Natural killer cell treated with Interleukin-12 subunit alpha and Interleukin-12 subunit beta and Interleukin-15 and Interleukin-18, amount 100 ng/mL, for 72 hours (primary cell): ENCODE measurements at places on chromosomes 12 and 14.

DNA sequence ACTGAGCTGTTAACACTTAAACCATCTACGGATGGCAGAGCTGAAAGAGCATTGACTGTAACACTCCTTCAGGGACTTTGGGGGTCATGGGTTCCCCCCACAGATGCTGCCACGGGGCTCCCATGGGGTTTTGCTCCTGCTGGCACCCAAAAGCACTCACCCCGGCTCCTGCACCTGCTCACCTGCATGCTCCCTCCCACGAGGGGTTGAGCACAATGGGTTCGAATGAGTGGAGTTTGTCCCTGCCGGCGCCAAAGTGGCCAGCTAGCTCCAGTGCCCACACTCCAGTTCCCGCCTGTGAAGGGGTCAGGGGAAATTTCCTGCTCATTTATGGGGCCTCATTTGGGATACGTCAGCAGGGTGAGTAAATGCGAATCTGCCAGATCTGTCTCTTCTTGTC lies 40.7 kb downstream of the TNFAIP2 start:
- DNase-seq, result no peak

DNA sequence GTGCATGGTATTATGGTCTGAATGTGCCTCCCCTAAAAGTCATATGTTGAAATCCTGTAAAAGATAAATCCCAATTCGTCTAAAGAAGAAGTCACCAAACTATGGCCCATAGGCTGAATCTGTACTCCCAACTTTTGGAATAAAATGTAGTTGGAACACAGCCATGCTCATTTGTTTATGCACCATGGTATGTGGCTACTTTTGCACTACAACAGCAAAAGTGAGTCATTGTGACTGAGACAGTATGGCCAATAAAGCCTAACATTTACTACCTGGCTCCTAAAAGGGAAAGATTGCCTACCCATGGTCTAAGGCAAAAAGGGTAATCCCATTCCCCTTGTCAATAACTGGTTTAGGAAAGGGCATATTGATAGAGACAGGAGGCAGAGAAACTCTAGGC lies 101.8 kb downstream of the LRIG3 start:
- no peak for DNase-seq

DNA sequence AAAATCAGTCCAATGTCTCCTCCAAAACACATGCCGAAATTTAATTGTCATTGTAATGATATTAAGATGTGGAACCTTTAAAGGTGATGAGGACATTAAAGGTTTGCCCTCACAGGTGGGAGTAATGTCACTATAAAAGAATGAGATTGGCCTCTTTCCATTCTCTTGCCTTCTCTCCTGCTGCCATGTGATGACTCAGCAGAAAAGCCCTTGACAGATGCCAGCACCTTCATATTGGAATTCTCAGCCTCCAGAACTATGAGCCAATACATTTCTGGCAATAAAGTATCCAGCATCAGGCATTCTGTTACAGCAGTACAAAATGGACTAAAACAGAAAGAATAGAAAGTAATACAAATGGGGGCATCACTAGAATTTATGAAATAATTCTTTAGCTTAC lies 609.7 kb downstream of the SLC16A7 start:
- no peak for DNase-seq

GRCh38 chr12:95796225-95796981 lies 5.8 kb upstream of the NTN4 start:
- no peak for DNase-seq

DNA sequence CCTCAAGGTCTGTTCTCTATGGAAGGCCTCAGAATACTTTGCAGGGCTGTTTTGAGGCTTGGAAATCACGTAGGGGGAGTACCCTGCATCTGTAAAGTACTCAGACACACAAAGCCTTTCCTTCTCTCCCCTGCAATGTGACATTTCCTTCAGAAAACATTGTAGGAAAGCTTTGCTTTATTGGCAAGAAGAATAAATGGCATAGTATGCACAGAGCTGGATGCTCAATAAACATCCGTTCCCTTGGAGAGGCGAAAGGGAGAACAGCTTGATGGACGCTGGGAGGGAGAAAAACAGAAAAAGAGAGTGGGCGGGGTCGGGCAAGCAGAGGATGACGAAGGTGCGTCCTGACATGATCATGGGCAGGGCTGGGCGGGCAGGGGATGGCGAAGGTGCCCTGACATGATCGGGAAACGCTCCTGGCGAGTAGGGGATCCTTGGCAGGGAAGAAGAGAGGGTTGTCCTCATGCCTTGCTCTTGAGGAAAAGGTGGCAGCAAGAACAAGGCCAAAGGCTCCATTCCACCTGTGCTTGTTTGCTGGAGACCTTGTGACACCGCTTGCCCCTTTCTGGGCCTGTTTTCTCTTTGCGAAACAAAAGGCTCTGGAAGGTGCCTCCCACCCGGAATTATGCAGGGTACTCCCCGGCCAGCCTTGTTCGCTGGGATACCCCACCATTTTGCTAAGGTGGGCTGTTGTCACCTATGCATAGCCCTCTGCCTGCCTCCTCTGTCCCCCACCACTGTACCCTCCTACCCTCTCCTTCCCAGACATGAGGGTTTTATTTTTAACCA lies 21.1 kb downstream of the IRF2BPL start:
- DNase-seq, result no peak

DNA sequence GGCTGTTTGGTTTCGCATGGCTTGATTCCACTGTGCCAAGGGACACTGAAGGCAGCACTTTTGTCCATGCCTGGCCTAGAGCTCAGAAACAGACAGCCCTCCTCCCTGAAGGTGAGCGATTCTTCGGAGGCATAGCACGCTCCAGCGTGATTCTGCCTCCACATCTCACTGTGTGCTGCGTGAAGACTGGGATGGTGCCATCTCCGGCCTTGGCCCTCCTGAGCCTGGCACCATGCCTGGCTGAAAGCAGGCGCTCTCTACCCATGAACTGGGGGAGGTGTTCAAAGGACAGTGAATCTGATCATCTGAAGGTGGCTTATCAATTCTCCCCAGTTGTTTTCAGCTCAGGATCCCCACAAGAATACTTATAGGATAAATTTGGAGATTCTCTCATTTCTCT lies 187.4 kb downstream of the TTC7B start:
- DNase-seq, result no peak

GRCh38 chr14:73889376-73889775 lies 2.7 kb downstream of the ZNF410 start:
- no peak for DNase-seq

GRCh38 chr14:33150666-33151428 lies 212.2 kb downstream of the NPAS3 start:
- DNase-seq, result no peak

- DNase-seq, result no peak
Observed at GRCh38 chr12:115430636-115431035, 746.7 kb upstream of the TBX3 start.

- no peak for DNase-seq
Observed at GRCh38 chr14:59829469-59830337, 40.9 kb downstream of the RTN1 start.

GRCh38 chr14:100589071-100589759 lies 2.0 kb upstream of the BEGAIN start:
- DNase-seq, result peak; percentile 42

GRCh38 chr14:26382901-26383685 lies 214.7 kb downstream of the NOVA1 start:
- no peak for DNase-seq

GRCh38 chr14:86442135-86442534 lies 912.2 kb downstream of the FLRT2 start:
- DNase-seq, result no peak

GRCh38 chr14:77554207-77554606 lies 55.6 kb upstream of the ISM2 start:
- no peak for DNase-seq

DNA sequence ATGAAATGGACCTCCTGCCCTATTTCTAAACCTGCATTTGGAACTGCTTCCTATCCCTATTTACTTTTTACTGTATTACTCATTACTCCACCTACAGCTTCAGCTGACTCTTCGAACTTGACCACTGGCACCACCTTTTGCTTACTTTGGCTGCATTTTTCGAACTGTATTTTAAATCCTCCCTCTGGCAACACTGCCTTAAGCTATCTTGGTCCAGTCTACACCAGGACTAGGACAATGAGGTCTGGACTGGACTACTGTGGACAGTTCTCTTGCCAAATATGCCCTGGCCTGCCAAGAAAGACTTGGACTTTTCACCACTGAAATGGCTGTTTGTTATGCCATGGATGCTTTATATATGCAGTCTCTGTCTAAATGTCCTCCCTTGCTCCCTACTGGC lies 328.1 kb downstream of the BTG1 start:
- DNase-seq, result no peak

DNA sequence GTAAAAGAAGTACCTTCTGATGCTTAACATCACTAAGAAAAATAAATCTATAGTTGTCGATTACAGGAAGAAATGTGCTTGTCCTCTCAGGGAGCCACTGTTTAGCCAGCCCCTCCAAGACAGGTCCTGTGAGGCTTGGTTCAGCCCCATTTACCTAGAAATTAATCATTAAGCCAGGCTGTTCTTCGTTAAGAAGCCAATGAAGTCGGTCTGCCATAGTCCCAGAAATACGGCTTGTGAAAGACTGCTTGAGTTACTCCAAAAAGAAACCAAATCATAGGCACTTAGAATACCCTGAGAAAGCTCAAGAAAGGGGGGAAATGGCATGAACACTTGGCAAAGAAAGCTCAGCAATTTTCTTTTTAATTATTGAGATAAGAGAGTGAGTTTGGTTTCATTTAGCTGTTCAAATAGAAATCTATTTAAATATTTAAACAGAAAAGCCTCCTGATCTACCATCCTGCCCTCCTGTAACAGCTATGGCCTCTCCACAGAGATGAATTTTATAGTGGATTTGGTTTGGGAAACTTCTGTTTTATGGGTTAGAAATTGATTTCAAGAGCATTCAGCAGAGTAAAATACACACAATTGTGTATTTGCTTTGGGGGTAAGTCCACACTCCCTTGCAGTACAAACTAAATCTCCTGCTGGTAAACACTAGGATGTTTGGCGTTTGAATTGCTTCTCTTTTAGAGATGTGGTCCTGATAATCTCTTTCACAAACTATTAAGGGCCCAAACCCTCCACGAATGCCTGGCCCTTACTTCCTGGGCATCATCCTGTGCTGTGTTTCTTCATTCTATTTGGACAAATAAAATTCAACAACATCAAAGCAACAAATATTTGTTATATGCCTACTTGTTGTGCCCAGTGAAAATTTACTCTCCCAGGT lies 234.4 kb downstream of the SEC23A start:
- no peak for DNase-seq

- no peak for DNase-seq
Observed at GRCh38 chr14:54622192-54622958, 55.4 kb downstream of the SAMD4A start.

DNA sequence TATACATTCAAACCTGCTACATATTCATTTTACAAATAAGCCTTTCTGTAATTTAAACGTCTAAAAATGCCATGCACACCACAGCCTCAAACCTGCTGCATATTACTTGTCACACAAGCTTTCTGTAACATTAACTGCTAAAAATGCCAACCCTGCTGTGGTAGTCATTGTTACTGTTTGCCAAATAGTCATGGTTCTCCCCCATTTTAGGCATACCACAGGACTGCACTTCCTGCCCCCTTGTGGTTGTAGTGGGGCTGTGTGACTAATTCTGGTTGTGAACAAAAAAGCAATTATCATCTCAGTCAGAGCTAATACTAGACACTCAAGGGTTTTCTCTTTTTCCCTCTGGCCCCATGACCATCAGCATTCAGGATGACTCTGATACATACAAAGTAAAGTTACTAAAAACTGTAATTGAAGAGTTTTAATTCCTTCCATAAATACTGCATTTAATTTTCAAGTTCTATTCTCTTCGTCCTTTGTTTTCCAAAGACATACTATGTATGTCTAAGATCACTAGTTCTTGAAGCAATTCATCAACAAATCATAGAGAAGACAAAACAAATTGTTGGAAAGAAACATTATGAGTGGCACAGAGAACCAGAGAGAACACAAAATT lies 5.7 kb upstream of the SLC35F4 start:
- no peak for DNase-seq

- no peak for DNase-seq
Observed at GRCh38 chr14:79356040-79356439, 855.3 kb downstream of the DIO2 start.

DNA sequence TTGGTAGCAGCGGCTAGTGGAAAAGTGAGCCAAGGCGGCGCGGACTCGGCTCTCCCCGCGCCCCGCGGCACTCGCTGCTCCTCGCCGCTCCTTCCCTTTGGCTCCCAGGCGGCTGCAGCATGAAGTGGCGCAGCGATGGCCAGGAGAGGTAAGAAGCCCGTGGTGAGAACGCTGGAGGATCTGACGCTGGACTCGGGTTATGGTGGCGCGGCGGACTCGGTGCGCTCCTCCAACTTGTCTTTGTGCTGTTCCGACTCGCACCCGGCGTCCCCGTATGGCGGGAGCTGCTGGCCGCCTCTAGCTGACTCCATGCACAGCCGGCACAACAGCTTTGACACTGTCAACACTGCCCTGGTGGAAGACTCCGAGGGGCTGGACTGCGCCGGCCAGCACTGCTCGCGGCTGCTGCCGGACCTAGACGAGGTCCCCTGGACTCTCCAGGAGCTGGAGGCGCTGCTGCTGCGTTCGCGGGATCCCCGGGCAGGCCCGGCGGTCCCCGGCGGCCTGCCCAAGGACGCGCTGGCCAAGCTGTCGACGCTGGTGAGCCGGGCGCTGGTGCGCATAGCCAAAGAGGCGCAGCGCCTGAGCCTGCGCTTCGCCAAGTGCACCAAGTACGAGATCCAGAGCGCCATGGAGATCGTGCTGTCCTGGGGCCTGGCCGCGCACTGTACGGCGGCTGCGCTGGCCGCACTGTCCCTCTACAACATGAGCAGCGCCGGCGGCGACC lies 225.6 kb upstream of the CRY1 start:
- no peak for DNase-seq

GRCh38 chr12:6438345-6438744 lies 6.4 kb upstream of the CD27 start:
- DNase-seq, result no peak

GRCh38 chr12:53474077-53474476 lies 22.2 kb downstream of the PCBP2 start:
- no peak for DNase-seq

DNA sequence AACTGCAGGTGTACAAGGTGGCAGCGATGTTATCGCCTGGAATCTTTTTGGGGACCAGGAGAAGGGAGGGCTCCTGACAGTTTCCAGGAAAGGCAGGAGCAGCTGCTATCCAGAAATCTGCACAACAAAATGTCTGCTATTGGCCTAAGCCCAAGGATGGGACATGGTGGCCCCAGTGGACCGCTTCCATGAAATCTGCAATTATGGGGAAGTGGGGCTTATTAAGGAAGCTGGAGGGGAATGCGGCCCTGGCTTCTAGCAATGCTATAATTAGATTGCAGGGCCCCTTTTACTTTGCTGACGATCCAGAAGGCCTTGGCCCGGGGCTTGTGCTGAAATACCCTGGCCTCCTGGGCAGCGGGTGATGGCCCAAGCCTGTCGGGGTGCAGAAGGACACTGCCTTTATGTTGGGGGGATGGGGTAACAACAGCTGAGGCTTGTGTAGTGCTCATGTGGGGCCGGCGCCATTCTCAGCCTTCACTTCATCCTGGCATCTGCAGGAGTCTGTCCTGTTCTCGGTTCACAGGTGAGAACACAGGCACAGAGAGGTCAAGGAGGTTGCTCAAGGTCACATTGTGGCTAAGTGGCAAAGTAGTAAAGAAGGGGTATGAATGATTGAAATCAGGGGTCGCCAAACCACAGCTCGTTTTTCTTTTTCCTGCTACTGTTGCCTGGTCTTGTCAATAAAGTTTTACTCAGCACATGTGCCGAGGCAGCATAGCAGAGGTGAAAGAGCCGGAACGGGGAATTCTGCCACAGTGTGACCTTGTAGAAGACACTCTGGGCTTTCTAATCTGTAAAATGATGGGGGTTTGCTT lies 153.5 kb downstream of the RBM19 start:
- no peak for DNase-seq

GRCh38 chr12:10624605-10625004 lies 11.2 kb upstream of the MAGOHB start:
- no peak for DNase-seq

GRCh38 chr12:92111256-92111655 lies 34.4 kb downstream of the BTG1 start:
- no peak for DNase-seq
